Stimulated activated CD8-positive, alpha-beta memory T cell treated with anti-CD3 and anti-CD28 coated beads, Interleukin-4, amount 100 ng/mL, for 4 hours (primary cell): ENCODE measurements at places on chromosomes 4 and X.

DNA sequence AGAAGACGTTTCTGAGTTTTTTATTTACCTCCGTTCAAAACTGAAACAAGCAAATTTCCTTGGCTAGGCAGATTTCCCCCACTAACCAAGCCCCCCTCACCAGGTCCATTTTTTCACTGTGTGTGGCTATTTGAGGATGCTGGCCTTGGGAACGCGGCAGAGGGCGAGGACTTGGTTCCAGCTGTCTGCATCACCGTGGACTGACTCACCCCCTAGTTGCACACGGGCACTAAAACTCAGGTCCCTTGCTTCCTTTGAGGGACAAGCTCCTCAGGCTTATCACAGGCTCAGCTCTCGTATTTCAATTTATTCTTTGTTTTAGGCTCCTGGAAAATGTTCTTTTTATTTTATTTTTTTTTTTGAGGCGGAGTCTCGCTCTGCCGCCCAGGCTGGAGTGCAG lies 8.4 kb upstream of the MTNR1A start:
- no peak for DNase-seq

- DNase-seq: no peak
Observed at GRCh38 chr4:126658411-126658810, 974.3 kb upstream of the INTU start.

GRCh38 chrX:19882066-19882775 lies 5.2 kb downstream of the SH3KBP1 start:
- DNase-seq: no peak

GRCh38 chr4:93710847-93711430 lies 117.6 kb upstream of the ATOH1 start:
- DNase-seq: no peak

DNA sequence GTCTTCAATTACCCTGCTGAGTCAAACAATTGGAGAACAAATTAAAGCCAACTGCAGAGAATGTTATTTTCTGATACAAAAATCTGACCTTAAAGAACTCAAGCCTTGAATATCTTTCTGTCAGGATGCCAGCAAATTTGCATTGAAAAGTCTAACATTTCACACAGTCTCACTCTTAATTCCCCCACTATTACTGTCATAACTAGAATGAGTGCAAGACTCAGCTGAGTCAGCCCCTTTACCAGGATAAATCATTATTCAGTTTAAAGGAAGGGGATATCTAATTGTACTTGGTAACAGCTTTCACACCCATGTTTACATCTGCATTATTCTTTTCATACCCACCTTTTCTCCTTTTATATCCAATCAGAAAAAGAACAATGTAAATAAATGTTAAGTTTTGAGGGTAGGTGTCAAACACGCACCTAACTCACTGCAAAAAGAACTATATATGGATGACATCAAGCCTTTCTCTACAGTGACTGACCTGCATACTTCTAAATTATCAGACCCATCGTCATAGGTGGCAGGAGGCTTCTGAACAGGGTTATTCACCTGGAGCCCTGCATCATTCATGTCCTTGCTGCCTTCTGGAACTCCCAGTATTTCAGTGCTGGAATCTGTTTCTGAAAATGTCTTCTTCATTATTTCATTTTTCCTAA lies 117.4 kb downstream of the TMA16 start:
- no peak for DNase-seq

DNA sequence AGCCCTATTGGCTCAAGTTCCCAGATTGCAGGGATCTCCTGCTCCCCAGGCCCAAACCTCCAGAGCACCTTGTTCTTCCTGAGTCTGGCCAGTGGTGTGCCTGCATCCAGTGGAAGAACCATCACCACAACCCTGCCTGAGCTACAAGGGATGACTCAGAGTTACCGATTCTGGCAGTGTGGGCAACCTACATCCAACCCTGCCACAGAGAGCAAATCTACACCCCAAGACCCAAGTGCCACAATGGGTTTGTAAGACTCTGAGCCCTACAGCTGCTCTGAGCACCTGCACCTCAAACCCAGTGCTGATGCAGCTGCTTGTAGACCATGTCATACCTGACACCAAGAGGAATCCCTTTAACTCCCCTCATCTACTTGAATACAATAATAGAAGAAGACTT lies 110.0 kb downstream of the SOWAHB start:
- no peak for DNase-seq

DNA sequence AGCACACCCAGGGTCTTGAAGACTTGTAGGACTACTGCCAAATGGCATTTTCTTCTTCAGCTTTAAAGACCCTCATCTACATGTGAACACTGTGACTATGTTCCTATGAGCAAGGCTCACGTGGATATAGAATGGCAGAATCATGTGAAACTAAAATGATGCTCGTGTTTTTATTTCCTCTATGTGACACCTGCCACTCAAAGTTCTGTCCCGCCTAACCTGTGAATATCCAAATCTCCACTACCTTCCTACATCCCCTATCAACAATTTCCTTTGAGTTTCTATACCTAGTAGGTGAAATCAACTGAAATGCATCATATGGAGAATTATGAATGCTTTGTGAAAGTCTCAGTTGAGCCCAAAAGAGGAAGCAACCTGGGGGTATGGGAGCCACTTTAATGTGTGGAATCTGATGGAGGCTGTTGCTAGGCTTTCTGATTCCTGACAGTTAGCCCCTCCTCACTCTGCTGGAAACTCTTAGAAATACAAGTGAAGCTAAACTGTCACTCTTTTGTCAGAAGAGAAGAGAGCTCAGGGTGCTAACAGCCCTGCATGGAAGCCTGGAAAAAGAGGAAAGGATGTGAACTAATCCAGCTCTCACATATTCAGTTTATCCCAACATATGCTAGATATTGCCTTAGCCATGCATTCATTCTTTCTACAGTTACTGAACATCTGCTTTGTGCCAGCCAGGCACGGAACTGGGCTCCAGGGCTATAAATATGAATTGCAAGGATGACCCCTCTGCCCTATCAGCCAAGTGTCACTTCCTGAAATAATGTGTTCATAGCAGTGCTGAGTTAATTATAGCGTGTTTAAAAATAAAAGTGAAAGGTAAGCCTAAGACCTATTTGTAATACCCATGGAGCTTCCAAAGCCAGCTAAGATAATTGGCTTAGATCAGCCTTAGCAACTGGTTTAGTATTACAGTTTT lies 11.0 kb downstream of the LHFPL1 start:
- DNase-seq: no peak

GRCh38 chrX:49060914-49061313 lies 2.1 kb downstream of the CCDC120 start:
- no peak for DNase-seq

- no peak for DNase-seq
Observed at GRCh38 chr4:113781439-113782040, 20.0 kb upstream of the CAMK2D start.

- no peak for DNase-seq
Observed at GRCh38 chr4:25890571-25891485, 23.2 kb upstream of the SMIM20 start.

DNA sequence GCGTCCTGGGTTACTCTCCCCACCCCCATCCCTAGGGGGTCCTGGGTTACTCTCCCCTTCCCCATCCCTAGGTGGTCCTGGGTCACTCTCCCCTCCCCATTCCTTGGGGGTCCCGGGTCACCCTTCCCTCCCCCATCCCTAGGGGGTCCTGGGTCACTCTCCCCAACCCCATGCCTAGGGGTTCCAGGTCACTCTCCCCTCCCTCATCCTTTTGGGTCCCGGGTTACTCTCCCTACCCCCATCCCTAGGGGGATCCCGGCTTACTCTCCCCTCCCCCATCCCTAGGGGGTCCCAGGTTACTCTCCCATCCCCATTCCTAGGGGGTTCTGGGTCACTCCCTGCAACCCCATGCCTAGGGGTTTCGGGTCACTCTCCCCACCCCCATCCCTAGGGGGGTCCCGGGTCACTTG lies 1.5 kb downstream of the ASMTL start:
- DNase-seq: no peak
